ENCODE measurements at places on chromosomes 5 and 9. TPM values are rescaled to one million over a fixed set of nuclear protein-coding genes. Genes with fewer than 3 reads are reported as not detected.

DNA sequence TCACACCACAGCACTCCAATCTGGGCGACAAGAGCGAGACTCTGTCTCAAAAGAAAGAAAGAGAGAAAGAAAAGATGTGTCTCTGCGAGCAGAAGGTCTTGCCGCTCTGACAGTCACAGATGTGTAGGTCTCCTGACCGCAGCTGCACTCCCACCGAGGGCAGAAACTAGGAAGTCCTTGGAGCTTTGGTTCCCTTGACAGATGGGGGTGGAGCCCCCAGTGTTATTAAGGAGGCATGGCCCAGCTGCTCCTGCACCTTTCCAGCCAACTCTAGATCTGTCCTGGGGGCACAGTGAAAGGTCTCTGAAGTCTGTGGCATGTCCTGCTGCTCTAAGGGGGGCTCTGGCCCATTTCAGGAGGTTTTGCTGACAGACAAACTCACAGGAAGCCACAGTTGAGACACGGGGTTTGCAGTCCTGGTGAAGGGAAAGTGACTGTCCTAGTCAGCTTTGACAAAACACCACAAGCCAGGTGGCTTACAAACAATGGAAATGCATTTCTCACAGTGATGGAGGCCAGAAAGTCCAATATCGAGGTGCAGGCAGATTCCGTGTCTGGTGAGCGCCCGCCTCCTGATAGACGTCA is 9.0 kb upstream of the DIPK1B start:
- no peak for DNase-seq

DNA sequence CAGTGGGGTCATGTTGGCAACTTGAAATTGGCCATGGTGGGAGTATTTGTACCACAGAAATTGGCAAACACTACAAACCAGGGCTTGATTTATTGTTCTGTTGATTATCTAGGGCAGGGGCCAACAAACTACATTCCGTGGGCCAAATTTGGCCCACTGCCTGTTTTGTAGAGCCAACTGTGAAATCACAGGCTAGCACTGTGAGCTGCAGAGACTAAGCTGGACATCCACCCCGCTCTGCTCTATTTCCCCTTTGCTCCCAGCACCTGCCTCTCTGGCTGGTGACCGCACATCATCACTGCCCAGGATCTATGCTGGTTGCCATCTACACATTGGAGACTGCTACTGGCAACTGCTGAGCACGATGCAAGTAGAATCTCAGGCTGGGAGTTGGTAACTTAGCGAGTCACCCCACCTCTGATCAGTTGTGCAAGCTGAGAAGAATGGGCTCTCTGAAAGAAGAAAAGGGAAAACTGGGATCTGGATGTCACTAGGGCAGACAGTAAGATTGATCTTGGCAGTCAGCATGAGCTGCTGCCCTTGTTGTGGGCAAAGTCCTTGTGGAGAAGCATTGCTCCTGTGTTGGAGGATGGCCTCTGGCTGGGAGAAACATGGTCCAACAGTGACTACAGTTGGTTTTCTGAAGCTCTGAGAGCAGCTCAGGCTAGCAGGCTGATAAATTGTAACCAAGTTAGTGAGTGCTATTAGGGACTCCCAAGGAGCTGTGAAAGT is 144.7 kb upstream of the RAD23B start:
- DNase-seq = no peak

Gene SH2D3C
- 30.0 TPM for total RNA-seq

GRCh38 chr9:37983381-37984067 is 79.6 kb upstream of the SLC25A51 start:
- DNase-seq = no peak

- DNase-seq = no peak
These were observed 80.3 kb downstream of the S1PR3 start for GRCh38 chr9:89071591-89071990.

DNA sequence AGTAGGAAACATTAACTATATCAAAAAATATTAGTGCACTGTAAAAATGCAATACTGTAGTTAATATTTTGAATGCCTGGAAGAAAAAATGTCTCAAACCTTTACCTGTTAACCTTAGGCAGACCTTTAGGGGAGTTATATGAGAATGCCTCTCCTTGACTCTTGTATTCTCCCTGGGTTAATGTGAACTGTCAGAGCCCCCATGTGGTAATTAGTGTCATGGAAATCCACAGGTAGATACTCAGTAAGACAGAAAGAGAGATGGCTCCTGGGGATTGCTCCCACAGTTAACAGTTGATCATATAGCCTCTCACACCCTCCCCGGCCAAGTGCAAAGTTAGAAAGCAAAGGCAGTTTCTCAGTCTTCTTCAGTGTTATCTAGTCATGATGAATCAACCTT is 742.8 kb downstream of the NR2F1-AS1 start:
- no peak for DNase-seq

Gene APBA1
- total RNA-seq = 2.4 TPM

GRCh38 chr9:34372467-34373011 is 4.2 kb downstream of the MYORG start:
- no peak for DNase-seq

Gene LCN12
- 1.8 TPM for total RNA-seq

DNA sequence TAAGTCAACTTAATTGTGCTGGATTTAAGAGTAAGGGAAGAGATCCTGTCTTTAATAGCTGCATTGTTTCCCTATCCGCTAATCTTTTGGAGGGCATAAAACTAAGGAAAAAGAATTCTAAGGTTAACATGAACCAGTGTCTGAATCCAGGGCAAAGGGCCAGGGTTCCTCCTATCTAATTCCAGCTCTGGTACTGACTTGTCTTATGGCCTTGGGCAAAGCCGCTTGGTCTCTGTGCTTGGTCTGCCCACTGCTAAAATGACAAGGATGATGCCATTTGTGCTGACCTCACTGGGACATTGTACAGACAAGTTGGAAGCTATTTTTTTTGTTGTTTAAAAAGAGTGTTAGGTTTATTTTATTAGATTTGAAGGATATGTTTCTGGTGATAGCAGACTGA is 334.7 kb upstream of the PIK3R1 start:
- no peak for DNase-seq

DNA sequence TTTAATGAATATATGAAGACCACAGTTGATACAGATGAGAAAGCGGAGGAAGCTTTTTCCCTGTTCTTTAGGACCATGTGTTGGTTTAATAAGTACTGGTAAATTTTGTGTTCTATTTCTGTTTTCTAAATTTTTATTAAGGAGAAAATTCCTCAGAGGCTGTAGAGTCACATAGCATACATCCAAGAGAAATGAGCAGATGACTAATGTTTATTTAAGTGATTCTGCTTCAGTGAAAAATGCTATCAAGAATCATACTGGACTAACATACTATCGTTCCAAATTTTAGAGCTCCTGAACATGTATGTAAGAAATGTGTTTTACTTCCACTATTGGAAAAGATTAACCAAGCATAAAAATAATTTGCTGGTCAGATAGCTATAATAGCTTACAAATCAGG is 115.0 kb downstream of the KIAA1958 start:
- DNase-seq = no peak

Measured in activated T-helper 1 cell treated with anti-CD3 and anti-CD28 coated beads, Interleukin-12 subunit alpha, Interleukin-12 subunit beta, Interleukin-2, Interleukin-4 antibody, amounts not matched to agents 30 ng/mL and 10 ng/mL and 1 ng/mL, durations not matched to agents 14 hours and 24 hours and 36 hours (primary cell).